ENCODE measurements at places on chromosomes 3 and 15. TPM values are rescaled to one million over a fixed set of nuclear protein-coding genes. Genes with fewer than 3 reads are reported as not detected.

GRM7 gene
- polyA plus RNA-seq = 0.05 TPM

SLC30A4 gene
- 2.0 TPM for polyA plus RNA-seq

LRRIQ4 gene
- not detected for polyA plus RNA-seq

WDR93 gene
- 0.18 TPM for polyA plus RNA-seq

B3GALNT1 gene
- polyA plus RNA-seq = 2.4 TPM

ARPP21 gene
- 3.5 TPM for polyA plus RNA-seq

CKMT1A gene
- 1.6 TPM for polyA plus RNA-seq

GPR87 gene
- polyA plus RNA-seq = not detected

GPR62 gene
- 0.07 TPM for polyA plus RNA-seq
